Endothelial cell (in vitro differentiated cells): ENCODE measurements at places on chromosomes 5 and 9.

GRCh38 chr9:38162332-38163211, 93.5 kb upstream of the SHB start:
- no peak for DNase-seq

DNA sequence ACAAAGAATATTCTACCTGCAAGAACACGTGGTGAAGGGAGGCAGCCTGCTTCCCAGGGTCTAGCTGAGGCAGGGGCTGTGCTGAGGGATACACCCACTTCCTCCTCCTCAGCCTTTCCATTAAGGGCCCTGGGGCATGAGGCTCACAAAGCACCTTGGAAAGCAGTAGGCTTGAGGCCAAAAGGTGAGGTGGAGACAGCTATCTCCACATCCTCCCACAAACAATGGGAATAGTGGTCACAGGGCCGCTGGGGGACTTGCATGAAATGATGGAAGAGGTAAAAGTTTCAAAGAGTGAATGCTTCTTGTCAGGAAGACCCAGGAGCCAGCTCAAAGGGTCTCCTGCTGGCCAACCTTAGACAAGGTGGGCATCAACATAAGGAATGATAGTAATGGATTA, 207.9 kb downstream of the CDK5RAP2 start:
- no peak for DNase-seq

GRCh38 chr9:76136986-76137385, 246.5 kb downstream of the PCSK5 start:
- DNase-seq: no peak

- DNase-seq: no peak
Observed at GRCh38 chr5:160867976-160868375, 16.0 kb upstream of the ATP10B start.

GRCh38 chr9:128081056-128081455, 13.0 kb downstream of the SLC25A25 start:
- no peak for DNase-seq

- DNase-seq: no peak
Observed at GRCh38 chr9:136316271-136316751, 11.0 kb upstream of the GPSM1 start.

- no peak for DNase-seq
Observed at GRCh38 chr9:112556497-112557442, 70.1 kb downstream of the KIAA1958 start.

GRCh38 chr9:113927277-113927676, 51.2 kb downstream of the ZNF618 start:
- DNase-seq: no peak

DNA sequence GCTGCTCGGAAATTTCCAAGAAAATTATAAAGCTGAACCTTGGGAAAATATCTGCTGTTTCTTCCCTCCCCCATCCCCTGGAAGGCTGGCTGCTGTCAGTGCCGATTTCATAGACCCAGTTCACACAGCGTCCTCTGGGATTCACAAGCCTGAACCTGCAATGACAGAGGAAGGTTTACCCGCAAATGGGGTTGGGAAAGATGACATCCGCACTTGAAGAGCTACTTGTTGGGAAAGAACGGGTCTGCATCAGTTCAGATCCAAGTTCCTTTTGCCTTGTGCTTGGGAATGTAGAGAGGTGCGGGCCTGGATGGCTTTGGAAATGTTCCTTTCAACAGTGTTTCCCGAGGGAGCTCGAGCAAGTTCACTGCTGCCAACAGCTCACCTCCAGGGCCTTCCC, 13.9 kb downstream of the PCDH12 start:
- no peak for DNase-seq

- DNase-seq: no peak
Observed at GRCh38 chr5:87786471-87786870, 373.7 kb upstream of the CCNH start.

GRCh38 chr5:170960567-170960966, 98.7 kb downstream of the RANBP17 start:
- no peak for DNase-seq

DNA sequence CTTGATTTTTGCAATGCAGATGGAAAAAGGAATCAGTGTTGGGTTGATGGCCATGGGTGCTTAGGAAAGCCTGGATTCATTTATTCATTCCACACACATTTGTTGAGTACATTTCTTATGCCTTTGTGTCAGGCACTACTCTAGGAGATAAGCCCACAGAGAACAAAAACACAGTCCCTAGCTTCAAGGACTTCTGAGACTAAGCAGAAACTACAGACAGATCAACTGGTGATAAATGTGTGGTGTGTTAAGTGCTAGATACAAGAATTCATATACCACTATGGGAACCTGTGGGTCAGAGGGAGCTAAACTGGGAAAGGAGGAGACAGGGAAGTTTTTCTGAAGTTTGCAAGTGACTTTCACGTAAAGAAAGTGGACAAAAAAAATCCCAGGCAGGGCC, 119.9 kb downstream of the CEMIP2 start:
- no peak for DNase-seq

- no peak for DNase-seq
Observed at GRCh38 chr5:138504799-138505198, 38.2 kb downstream of the ETF1 start.

GRCh38 chr9:127633216-127633862, 21.3 kb downstream of the STXBP1 start:
- DNase-seq: no peak

GRCh38 chr9:2477755-2478154, 143.8 kb upstream of the VLDLR start:
- no peak for DNase-seq

- DNase-seq: no peak
Observed at GRCh38 chr5:41199660-41200059, 13.7 kb downstream of the C6 start.

GRCh38 chr5:103582364-103582763, 19.8 kb upstream of the NUDT12 start:
- peak; percentile 52 for DNase-seq

- DNase-seq: no peak
Observed at GRCh38 chr9:120532475-120532874, 47.5 kb downstream of the CDK5RAP2 start.

DNA sequence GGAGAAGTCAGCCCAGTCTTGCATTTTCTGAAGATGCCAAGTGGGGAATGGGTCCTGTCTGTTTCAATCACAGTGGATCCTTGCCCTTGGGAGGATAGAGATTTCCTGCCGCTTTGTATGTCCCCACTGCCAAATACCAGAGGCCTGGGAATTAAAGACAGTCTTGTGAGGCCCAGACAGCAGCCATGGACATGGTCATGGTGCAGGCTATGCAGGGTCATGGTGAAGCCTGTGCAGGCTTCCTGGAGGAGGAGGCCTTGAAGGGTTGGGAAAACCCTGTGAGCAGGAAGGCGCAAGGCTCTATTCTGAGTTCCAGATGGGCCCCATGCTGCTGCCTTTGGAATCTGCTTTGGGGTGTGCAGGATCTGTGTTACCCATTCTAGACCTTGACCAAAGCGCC, 57.3 kb upstream of the PITX1 start:
- no peak for DNase-seq

- DNase-seq: no peak
Observed at GRCh38 chr5:40683305-40683704, 3.6 kb downstream of the PTGER4 start.

GRCh38 chr9:111484572-111484894, 350 bp upstream of the ECPAS start:
- no peak for DNase-seq

- no peak for DNase-seq
Observed at GRCh38 chr9:111902391-111903139, 6.0 kb downstream of the UGCG start.

DNA sequence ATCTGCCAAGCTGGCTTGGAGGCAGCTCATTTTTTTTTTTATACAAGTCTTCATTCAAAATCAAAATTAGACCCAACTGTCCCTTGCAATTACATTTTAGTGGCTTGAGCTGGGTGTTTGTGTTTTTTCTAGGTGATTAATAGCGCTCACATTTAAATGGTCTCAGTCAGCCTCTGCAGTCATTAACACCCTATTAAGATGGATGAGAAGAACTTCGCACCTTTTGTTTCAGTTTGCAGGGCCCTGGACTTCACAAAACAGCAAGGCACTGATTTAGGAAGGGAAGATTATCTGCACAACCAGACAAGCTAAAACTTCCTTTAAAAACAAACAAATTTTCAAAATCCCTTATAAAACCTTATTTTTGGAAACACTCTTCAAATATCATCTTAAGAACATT, 374.8 kb downstream of the EFNA5 start:
- no peak for DNase-seq

DNA sequence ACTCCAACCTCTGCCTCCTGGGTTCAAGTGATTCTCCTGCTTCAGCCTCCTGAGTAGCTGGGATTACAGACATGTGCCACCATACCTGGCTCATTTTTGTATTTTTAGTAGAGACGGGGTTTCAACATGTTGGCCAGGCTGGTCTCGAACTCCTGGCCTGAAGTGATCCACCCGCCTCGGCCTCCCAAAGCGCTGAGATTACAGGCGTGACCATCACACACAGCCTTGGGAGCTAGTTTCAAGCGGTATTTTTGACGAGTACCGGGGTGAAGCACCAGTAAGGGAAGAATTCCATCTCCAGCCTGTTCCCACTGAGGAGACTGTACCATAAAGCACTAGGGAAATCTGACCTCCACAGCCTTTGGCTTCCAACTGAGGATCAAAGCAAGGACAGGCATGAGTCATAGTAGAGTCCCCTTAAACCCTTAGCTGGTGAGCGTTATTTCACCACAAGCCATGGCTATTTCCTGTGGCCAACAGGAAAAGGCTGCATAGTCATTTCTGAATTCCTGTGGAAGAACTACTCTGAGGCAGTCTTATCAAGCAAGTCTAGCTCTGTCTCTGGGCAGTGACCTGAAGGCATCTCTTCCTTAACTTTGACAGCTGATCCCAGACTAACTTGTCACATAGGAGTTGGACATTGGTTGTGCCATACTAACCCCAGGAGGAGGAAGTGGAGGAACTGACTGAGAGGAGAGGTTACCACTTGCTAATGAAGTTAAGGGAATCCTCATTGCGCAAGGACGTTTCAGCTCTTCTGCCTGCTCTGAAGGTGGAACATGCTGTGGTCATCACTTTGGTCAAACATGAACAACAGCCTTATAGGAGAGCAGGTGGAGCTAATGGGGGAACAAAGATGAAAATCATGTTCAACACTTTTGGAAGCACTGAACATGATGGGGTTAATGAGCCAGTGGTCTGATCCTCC, 85.8 kb upstream of the DMRT1 start:
- no peak for DNase-seq

DNA sequence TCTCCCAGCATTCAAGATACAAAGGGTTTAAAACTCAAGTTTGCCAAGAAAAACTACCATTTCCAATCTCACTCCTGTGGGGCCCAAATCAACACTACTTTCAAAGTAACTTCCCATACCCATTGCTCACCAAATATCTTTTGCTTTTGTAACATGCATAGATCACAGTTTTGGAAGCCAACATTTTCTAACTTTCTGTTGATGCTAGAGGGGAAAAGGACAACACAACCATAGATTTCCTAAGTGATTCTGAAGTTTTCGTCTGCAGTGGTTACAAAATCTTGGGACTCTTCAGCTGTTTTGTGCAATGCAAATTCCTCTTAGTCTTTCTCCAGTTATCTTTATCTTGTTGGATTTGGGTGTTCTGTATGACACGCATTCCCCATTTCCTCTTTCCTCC, 94.1 kb upstream of the PAPPA start:
- DNase-seq: no peak

GRCh38 chr9:124218438-124218982, 39.2 kb upstream of the NEK6 start:
- DNase-seq: no peak

GRCh38 chr5:82278711-82279370, 687 bp upstream of the RPS23 start:
- no peak for DNase-seq

GRCh38 chr9:70802206-70802605, 319.2 kb downstream of the TRPM3 start:
- no peak for DNase-seq

GRCh38 chr5:133262690-133263089, 210.9 kb downstream of the HSPA4 start:
- no peak for DNase-seq

GRCh38 chr9:7777771-7778170, 21.8 kb downstream of the DMAC1 start:
- DNase-seq: no peak

DNA sequence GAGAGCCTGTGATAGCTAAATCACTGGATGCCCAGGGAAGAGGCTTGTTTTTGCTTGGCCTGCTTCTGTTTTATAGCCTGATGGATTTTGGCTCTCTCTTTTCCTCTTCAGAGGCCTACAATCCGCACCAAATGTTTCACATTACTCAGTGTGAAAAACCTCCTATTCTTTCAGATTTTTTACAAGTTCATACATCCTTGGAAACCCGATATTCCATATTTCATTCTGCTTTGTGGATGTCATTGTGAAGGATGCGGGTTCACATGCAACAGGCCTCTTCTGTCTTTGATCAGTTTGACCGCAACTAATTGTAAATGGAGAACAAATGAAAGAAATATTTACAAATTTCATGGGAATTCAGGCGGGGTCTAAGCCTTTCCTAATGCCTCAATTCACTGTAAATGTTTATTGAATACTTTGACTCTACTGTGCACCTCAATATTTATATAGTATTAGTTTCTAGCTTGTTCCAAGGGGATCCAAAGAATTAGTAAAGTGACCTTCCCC, 269.9 kb downstream of the DMRT2 start:
- no peak for DNase-seq

GRCh38 chr9:113622600-113623400, 159.3 kb downstream of the RGS3 start:
- no peak for DNase-seq

GRCh38 chr5:1319436-1320256, 24.8 kb upstream of the TERT start:
- no peak for DNase-seq

- DNase-seq: no peak
Observed at GRCh38 chr5:159921721-159922120, 5.4 kb downstream of the ADRA1B start.

GRCh38 chr5:6394429-6395101, 16.2 kb upstream of the MED10 start:
- no peak for DNase-seq

DNA sequence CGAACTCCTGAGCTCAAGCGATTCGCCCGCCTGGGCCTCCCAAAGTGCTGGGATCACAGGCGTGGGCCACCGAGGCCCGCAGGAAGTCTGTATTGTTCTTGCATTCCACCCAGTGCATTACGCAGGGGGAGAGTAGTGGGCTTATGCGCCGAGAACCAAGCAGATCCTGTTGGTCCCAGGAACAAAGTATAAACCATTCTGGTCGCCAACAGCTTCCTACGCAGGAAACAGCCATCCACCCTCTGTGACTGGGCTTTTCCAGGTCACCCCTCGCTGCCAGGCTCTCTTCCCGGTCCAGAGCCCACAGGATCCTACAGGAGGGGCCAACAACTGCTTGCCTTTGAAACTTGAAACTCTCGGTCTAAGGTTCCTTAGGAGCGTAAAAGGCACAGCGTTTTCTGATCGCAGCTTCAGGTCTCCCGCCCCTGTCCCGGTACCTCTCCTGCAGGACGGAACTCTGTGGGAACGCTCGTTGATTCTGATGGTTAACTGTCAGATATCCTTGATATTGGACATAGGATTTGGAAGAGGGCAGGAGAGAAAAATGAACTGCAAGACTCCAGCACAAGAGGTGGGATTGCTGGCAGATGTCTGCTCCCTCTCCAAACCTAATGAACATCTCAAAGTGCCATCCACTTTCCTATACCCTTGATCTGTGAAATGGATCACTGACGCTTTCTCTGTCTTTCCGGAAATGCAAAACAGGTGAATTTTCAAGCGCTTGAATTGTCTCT, 4.2 kb upstream of the ANXA2R start:
- DNase-seq: peak; percentile 43
